ENCODE measurements at places on chromosomes 5 and 9.

DNA sequence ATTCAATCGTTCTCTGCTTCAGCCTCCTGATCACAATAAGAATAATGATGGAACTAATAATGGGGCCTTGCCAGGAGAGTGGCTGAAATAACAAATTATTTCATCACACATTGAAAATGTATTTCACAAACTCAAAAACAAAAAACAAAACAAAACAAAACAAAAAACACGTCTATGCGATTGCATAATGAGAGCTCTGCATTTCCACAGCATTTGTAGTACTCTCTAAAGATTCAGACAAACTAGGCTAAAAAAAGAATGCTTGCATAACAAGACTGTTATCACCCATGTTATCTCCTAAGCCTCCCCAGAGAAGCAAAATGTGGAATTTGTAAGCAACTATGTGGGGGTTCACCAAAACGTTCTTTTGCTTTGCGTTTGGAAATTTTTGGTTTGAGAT lies 48.1 kb downstream of the PRELID2 start:
- DNase-seq, result peak; percentile 36

GRCh38 chr9:89078860-89079259 lies 87.6 kb downstream of the S1PR3 start:
- no peak for DNase-seq

- DNase-seq, result no peak
Observed at GRCh38 chr9:130327781-130328348, 62.3 kb downstream of the HMCN2 start.

GRCh38 chr5:93311881-93312280 lies 269.1 kb downstream of the NR2F1-AS1 start:
- no peak for DNase-seq

DNA sequence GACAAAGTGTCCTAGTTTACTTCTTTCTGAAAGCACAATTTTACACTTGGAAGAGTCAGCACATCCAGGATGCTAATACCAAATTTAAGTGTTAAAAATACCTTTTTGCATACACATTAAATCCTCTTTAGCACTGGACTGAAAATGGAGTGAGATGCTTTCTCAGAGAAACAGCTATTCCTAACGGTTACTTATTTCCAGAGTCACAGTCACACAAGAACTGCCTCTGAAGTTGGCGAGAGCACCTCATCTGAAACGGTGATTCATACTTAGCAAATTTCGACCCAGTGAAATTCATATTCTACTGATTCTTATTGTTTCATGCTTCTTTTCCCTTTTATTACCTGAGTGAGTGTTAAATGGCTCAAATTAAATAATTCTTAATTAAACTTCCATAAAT lies 12.2 kb downstream of the CDH18 start:
- DNase-seq, result no peak

DNA sequence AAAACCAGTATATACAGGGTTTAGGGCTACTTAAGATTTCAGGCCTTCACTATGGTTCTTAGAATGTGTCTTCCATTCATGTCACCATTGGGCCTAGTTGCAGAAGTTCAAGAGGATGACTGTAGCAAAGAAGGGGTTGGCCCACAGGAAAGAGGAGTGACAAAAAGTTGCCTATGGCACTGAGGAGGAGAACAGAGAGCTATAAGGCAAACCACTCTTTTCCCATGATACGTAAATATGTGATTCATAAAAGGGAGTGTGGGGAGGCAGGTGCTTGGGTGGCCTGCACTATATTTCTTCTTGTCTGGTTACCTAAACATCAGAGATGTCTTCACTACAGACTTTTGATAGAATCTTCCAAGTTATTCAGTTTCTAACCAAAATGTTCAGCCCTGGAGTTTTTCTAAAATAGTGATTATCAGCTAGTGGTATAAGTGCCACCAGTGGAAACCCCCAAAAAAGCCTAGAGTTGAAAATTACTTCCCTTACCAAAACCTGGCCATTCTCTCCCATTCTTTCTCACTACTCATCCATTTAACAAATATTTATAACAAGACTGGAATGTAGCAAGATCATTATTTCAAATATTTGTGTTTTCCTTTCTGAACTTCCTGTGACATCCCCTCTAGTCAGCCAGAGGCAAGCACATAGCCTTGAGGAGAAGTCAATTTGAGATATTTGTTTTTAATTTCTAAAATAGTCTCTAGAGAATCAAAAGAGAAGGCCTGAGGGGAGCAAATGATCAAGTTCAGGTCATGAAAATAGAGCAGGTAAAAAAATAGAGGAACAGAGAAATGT lies 367.4 kb downstream of the EFNA5 start:
- no peak for DNase-seq

- DNase-seq, result no peak
Observed at GRCh38 chr9:133528876-133529241, 4.1 kb upstream of the MYMK start.

- no peak for DNase-seq
Observed at GRCh38 chr9:90034071-90034470, 429.3 kb downstream of the GADD45G start.

DNA sequence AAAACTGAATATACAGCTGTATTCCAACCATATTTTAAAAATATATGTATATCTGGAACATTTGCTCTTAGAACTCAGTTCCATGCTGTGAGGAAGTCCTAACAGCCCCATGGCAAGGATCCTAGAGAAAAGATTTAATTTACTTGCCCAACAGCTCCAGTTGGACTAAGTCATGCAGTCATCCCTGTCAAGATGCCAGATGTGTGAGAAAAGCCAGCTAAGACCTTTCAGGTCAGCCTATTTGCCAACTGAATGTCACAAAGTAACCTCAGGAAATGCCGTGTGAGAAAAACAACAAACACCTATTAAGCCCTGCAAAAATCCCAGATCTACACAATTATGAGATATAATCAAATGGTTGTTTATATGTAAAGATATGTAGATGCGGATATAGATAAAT lies 416.3 kb downstream of the NR2F1-AS1 start:
- DNase-seq, result no peak

- DNase-seq, result no peak
Observed at GRCh38 chr5:110477911-110478310, 248.6 kb downstream of the TMEM232 start.

- no peak for DNase-seq
Observed at GRCh38 chr5:72667708-72668107, 148.8 kb upstream of the TNPO1 start.

GRCh38 chr5:147830035-147830434 lies 1.4 kb downstream of the SPINK1 start:
- DNase-seq, result no peak

DNA sequence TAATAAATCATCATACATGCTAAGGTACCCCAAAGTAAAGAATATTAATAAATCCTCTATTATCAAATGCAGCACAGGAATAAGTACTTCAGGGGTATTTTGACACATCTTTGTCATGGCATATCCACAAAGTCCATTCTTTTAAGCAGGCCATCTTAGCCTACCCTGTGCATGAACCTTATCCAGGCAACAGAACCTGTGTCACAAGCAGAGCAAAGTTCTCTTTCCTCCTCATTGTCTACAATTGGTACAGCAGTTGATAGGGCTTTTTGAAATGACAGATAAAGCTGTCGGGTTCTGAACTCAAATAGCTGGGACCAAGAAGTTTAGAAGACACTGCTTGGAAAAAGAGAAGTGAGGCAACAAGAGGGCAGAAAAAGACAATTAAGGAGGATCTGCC lies 30.8 kb upstream of the PURA start:
- DNase-seq, result no peak

DNA sequence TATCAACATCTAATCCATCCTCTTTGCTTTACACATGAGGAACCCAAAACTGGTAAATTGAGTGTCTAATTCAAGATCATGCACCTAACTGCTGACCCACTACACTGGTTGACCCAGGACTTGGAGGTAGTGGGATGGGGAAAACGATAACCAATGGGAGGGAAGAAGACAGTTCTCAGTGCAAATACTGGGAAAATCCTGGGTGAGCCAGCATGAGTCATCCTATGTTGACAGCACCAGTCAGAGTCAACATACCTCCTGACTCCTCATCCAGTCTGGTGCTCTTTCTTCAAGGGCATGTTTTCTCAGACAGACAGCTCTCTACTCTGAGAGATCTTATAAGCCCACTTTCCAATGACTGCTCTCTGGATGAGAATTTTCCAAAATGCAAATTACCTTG lies 232.8 kb upstream of the PTGER4 start:
- no peak for DNase-seq

DNA sequence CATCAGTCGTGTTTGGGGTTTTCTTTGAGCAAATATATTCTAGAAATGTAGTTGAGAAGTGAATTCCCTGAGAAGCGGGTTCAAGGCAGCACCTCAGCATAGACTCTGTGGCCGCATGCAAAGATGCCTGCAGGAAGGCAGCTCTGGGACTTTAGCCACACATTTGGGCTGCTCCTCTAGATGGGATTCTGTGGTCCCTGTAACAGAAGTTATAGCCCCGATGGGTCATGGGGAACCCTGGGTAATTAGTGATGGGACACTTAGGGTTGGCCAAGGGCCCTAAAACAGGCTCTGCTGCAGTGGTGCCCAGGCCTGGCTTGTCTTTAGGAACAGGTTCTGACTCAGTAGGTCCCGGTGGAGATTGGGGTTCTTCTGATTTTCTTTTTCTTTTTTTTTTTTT lies 36.8 kb downstream of the PHF2 start:
- DNase-seq, result no peak

DNA sequence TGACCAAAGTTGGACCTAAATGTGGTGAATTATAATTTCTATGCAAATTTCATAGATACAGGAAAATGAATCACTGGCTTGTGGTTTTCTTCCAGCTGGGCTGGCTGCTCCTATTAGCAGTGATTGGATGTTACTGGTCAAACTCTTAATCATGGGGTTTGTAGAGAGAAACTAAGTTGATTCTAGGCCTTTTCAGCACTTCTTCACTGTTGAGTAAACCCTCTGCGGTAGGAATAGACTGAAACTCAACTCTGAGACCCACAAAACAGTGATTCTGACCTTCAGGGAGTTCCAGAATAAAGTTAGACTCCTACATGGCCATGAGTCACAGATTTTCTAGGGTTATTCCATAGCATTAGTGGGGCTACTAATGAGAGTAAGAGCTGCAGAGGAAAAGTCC lies 47.9 kb upstream of the FKTN start:
- no peak for DNase-seq

DNA sequence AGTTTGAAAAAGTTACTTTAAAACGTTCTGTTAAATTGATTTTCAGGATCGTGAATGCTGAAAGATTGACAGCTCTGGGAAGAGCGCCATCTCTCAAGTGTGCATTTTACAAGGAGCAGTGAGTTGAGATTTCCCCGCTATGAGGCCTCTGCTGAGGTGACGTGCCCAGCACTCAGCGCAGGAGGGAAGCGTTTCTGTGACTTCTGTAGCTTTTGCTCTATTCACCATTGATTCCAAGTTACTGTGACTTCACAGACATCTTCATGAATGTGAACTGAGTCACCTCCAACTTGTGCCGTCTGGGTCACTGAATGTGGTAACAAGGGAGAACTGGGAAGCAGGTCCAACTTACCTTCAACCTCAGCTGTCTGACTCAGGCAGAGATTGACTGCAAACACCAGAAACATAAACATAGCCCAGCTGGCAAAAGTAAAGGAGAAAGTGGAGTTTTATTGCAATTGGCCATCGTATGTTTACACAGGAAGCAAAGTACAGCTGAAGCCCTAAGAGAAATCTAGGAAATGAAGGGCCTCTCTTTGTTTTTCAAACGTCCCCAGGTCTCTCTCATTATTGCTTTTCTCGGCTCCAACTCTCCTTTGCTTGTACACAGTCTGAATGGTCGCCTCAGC lies 428.8 kb upstream of the CLINT1 start:
- no peak for DNase-seq

GRCh38 chr5:23012842-23013241 lies 159.7 kb upstream of the CDH12 start:
- no peak for DNase-seq

- no peak for DNase-seq
Observed at GRCh38 chr5:6386271-6386670, 7.9 kb upstream of the MED10 start.
